SJSA1 (cell line): ENCODE measurements at places on chromosomes 7 and 10. TPM values are rescaled to one million over a fixed set of nuclear protein-coding genes. Genes with fewer than 3 reads are reported as not detected.

The COBL gene
- not detected in 2 replicates for total RNA-seq

The TFR2 gene
- total RNA-seq = not detected in 2 replicates

GRCh38 chr10:90846746-90847145, 11.1 kb downstream of the HTR7 start:
- no peaks in the 10 kb centered on the region for H3K36me3 ChIP-seq
- H3K27me3 ChIP-seq = no peaks in the 10 kb centered on the region
- no peak overlapping the region for H3K27ac ChIP-seq
- no peak for DNase-seq
- no peaks in the 10 kb centered on the region for H3K4me1 ChIP-seq

DNA sequence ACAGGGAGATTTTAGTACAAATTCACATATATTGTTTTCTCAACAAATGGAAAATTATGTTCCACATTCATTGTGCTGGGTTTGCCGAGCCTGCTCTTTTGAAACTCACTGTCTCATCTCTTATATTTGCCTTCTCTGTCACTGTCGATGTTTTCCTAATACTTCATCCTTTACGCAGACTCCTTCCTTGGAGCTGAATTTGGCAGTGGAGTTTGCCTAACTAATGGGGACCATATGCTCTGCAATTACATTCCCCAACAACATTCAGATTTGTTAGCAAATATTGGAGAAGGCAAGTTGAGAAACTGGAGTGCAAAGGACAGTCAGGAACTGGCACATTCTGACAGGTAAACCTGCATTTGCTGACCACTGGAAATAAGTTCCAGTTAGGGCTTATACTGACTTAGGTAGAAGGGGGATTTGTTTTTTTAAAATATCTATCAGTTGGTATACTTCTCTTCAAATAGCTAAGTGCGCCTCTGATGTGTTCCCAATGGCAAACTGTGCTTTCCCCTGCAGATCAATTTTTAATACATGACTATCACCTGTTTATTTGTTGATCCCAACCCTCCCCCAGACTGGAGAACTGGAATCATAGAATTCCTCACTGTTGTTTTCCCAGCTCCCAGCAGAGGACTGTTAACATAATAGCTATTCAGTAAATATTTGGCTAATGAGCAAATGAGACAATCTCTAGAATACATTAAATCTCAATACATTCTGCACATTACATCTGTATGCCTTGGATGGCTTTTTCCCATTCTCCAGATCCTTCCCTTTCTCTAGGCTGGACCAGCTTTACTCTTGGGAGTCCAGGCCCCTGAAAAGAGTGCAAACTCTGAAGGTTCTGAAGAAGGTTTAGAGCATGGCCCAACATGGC, 769.3 kb downstream of the KCNMA1 start:
- no peaks in the 10 kb centered on the region for H3K36me3 ChIP-seq
- H3K27ac ChIP-seq = no peak overlapping the region
- H3K27me3 ChIP-seq = no peaks in the 10 kb centered on the region
- H3K4me3 ChIP-seq = no peak overlapping the region
- no peak for DNase-seq

DNA sequence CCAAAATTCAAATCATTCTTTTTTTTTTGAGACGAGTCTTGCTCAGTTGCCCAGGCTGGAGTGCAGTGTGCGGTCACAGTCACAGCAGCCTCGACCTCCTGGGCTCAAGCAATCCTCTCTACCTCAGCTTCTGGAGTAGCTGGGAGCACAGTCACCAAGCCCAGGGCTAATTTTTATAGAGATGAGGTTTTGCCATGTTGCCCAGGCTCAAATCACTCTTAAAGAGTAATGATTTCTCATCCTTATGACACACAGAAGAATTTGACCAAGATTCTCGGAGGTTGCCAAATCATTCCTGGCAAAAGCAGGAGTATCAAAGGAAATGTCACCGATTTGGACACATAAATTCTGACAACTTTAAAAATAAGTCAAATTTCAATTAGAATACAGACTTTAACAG, 39.1 kb downstream of the SIRT1 start:
- H3K36me3 ChIP-seq = peaks cover 53% of the 10 kb centered on the region
- no peak overlapping the region for H3K4me3 ChIP-seq
- no peak for DNase-seq
- no peaks in the 10 kb centered on the region for H3K27me3 ChIP-seq

DNA sequence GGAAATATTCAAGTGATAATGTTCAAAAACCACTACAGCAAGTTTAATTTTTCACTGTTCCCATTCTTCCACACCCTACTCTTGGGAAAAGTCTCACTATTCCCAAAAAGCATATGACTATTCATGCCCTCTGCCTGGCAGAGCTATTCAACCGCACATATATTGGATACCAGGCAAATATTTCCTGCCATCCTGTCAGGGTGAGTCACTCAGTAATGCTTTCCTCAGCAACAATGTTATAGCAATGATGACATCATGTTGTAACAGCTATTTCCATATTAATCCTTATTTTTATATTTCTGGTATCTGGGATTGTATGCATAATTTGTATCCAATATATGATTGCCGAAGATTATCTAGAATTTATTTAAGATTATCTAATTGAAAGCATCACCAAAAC, 114.0 kb upstream of the PLXDC2 start:
- no peak for DNase-seq
- H3K36me3 ChIP-seq = no peaks in the 10 kb centered on the region
- H3K4me1 ChIP-seq = peaks cover 33% of the 10 kb centered on the region
- peak overlapping the region; percentile 25 for H3K27ac ChIP-seq
- no peak overlapping the region for H3K4me3 ChIP-seq

DNA sequence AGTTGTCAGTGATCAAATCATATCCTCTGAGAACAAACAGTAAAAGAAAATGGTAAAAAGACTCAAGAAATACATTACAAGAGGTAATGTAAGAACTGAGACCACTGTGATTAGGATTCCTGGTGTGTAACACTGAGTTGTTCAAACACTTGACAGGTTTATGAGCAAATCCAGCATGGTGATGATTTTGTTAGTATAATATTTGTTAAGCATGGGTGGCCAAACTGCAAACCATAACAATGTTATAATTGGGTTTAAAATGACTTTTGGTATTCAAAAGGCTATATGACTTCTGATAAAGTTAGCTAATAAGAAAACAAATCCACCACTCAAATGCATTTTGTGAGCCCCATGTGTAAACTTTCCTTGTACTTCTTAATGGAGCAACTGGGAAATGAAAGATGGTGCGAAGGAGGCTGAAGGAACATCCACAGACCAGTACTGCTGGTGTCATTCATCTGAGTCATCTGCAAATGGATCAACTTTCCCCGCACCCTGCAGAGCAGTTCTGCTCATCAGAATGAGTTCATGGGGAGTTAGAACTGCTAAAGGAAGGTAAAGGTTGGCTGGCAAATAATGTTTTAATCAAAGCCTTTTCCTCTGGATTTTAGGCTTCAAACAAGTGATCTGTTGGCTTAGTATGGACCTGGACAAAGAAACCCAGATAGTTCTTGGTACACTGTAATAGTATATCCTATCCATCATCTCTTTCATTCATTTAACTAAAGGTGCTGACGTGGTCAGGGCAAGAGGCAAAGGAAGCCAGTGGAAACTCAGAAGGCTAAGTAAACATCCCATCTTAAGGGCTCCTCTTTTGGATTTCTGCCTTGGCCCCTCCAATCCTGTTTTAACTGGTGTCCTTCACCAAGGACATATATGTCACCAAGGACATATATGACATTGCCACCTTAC, 45.0 kb downstream of the AFAP1L2 start:
- no peak overlapping the region for H3K4me3 ChIP-seq
- DNase-seq = peak; percentile 65
- peaks cover 50% of the 10 kb centered on the region for H3K4me1 ChIP-seq
- no peaks in the 10 kb centered on the region for H3K27me3 ChIP-seq

- no peak overlapping the region for H3K27ac ChIP-seq
- DNase-seq = no peak
- H3K4me3 ChIP-seq = no peak overlapping the region
- no peaks in the 10 kb centered on the region for H3K36me3 ChIP-seq
These were observed 202.0 kb upstream of the DGKB start for GRCh38 chr7:15104411-15105092.

DNA sequence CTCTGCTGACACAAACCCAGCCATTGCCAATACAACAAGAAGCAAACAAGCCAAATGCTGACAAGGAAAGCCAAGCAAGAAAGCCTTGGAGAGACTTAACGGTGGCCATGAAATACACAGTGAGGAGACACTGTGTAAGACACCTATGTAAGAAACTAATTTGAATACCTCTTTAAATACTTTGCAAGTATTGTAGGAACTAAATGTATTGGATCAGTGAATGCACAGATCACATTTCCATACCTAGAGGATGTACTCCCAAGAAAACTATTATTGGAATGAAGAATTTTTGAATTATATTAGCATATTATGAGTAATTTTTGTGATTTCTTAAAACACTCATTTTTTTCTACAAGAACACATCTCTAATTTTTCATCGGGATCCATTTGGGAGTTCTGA, 34.0 kb downstream of the ETV1 start:
- no peak for DNase-seq
- H3K4me1 ChIP-seq = no peaks in the 10 kb centered on the region
- H3K27me3 ChIP-seq = no peaks in the 10 kb centered on the region
- H3K27ac ChIP-seq = no peak overlapping the region
- no peak overlapping the region for H3K4me3 ChIP-seq

DNA sequence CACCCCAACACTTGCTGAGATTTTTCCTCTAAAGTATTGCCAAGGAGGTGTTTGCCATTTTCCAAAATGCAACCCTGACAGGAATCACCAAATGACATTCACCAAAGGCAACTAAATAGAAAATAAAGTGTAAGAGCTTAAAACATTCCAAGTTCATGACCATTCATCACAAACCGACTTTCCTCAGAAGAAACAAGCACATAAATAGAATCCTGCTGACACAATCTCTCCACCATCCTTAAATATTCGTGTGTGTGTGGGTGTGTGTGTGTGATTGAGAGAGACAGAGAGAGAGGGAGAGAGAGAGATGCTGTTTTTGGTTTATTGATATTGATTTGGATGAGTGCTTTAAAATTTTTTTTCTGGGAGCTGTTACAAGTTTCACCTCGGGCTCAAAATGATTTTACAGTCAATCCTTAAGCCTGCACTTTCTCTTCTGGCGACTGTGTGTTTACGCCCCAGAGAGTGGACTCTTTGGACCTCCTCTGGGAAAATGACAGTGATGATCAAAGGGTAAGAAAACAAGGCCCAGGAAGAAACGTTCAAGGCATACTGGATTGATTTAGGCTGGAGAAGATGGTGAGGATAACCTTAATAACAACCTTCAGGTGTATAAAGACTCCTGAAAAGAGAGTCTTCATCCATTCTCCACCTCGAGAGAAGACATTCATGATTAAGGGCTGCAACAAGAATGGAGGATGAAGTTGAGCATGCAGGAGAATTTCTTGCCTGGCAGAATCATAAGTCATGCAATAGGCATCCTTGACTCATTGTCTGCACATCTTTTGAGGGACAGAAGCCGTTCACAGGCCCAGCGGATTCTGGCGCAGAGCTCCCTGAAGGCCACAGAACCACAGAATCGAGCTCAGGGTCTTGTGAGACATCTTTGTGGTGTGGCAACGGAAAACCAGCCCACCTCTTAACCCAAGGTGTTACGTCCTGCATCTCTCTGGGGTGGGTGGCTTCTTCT, 104.4 kb upstream of the FGFR2 start:
- no peaks in the 10 kb centered on the region for H3K27me3 ChIP-seq
- H3K4me3 ChIP-seq = no peak overlapping the region
- no peaks in the 10 kb centered on the region for H3K36me3 ChIP-seq
- peak; percentile 28 for DNase-seq
- peak overlapping the region; percentile 58 for H3K27ac ChIP-seq

DNA sequence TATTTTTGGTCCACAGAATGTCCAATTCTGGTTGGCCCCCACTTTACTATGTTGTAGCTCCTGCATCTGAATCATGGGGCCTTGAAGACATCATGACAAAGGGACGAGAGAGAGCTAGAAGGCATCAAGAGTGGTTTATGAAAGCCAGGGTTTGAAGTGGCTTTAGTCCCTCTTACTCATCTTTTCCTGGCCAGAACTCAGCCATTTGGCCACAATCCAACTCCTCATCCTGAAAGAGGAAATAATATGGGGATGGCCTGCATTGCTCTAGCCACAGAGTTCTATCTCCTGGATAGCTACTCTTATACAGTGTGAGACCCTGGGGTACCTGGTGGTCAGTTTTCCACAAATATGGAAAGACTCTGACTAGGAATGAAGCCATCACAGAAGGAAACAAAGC, 418.9 kb downstream of the XPNPEP1 start:
- no peaks in the 10 kb centered on the region for H3K4me1 ChIP-seq
- no peaks in the 10 kb centered on the region for H3K27me3 ChIP-seq
- H3K4me3 ChIP-seq = no peak overlapping the region
- DNase-seq = no peak
- no peaks in the 10 kb centered on the region for H3K36me3 ChIP-seq

GRCh38 chr10:70320751-70321150, 36.9 kb upstream of the NPFFR1 start:
- no peak overlapping the region for H3K4me3 ChIP-seq
- H3K27ac ChIP-seq = no peak overlapping the region
- H3K27me3 ChIP-seq = no peaks in the 10 kb centered on the region
- H3K4me1 ChIP-seq = peaks cover 3% of the 10 kb centered on the region; the same call in 1 of the 2 replicates
- DNase-seq = no peak

GRCh38 chr7:82234457-82235049, 209.0 kb downstream of the CACNA2D1 start:
- no peak overlapping the region for H3K4me3 ChIP-seq
- no peaks in the 10 kb centered on the region for H3K4me1 ChIP-seq
- H3K27ac ChIP-seq = no peak overlapping the region
- no peak for DNase-seq
- no peaks in the 10 kb centered on the region for H3K36me3 ChIP-seq
